Nucleus accumbens (tissue), 56 donors: ENCODE measurements at places on chromosomes 1 and 21.

GRCh38 chr1:34272152-34272551, 95.4 kb downstream of the C1orf94 start:
- no peak for DNase-seq

DNA sequence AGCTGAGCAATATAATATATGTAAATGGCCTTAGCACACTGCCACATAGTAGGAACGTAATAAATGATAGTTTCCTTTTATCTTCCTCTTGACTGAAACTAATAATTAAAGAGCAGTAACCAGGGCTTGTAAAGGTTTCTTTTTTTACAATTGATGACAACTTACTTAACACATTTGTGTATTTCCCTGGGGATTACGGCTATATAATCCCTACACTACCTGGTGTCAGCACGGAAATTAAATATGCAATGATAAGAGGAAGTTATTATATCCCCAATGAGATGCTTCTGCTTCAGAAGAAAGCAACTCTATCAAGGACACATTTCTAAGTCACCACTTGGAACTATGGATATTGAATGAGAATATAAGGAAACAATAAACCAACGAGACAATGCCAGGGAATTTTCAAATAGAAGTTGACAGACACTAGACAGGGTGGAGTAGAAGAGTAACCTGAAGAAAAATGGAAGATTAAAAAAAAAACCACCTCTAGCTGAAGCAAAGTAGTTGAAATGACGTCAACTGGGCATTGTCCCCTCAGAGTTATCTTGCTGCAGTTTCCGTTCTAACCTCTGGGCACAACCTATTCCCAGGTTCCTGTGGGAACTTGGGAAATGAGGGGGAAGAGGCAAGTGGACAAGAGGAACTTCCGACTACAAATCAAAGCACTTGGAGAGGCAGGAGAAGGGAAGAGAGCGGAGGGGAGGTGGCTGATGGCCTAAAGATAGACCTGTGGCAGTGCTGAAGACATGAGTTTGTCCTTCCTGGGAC, 66.5 kb downstream of the PLPP3 start:
- no peak for DNase-seq

DNA sequence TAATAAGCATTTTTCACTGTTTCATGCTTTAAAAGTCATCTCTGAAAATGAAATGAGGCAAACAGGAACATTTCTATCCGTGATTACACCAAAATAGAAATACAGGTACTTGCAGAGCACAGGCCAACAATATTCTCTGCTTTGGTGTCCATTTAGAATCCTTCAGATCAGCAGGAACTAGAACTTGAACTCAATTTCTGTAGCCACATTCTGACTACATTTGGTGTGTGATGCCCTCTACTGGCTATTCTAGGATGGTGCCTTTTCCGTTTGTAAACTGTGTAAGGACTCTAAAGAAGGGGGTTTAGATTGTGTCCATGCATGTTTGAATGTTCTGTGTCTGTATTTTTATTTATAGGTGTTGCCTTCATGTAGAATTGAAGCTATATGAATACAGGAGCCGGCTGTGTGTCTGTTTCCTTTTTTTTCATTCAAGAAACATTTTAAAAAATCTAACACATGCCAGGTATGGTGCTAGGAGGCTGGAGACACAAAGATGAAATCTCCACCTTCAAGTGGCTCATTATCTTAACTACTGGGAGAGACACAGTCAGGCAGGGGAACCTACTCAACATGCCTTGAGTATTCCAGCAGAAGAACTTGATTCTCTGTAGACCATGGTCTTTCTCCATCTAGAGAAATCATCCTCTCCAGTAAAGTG, 7.6 kb upstream of the ZNF326 start:
- DNase-seq = no peak

DNA sequence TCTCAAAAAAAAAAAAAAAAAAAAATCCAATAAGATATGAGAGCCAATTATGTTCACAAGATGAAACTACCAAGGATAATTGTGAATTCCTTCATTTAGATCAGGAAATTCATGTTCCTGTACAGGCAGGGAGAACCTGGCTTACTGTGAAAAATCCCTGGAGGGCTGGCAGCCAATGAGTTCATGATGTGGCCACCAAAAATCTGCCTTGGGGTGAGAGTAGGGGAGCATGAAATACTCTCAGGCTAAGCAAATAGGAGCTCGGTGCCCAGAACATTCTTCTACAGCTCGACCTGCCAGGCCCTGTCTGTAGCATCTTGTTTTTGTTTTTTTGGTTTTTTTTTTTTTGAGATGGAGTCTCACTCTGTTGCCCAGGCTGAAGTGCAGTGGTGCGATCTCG, 50.1 kb downstream of the PIK3CD start:
- DNase-seq = no peak

DNA sequence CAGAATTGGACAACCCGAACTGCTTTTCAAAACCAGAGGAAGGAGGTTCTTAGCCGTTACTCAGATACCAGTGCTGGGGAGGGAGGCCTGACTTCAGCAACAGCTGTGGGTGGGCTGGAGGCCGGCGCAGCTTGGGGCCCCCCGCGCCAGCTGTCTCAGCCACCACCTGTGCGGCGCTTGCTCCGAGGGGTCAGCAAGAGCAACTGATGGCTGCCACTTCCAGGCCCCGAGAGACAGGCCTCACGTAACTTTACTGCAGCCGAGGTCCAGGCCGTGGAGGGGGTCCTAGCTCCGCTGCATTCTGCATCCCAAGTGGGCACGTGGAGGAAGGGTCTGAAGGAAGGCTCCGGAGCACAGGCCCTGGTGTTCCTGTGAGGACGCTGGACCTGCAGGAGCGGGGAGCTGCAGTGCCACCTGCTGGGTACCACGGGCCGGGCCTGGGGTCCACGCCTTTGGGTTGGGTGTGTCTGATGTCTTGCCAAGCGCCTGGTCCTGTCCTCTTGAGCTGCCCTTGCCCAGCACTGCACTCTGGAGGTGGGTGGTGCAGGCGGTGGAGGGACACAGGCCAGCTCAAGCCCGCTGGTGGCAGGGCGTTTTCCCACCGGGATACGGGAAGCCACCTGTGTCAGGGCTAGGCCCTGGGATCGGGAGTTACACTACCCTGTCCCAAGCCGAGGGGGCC, 9.8 kb downstream of the THAP3 start:
- no peak for DNase-seq

- DNase-seq = peak; percentile 24
Measured at GRCh38 chr21:20999659-21000058, 1.4 kb downstream of the NCAM2 start.

DNA sequence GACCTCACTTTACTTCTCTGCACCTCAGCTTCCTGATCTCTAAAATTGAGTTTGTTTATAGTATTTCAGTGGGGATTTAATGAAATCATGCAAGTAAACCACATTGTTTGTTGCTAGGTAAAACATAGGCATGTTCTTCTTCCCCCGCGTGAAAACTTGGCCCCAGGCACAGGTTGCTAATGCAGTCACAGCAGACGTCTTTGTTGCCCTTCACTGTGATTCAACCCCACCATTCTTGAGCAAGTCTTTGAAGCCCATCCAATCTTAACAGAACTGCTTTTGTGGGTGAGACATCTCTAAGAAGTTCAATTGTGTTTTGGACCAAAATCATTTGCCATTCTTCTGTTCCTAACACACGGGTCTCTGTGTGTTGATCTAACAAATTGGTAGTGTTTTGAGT, 185.5 kb downstream of the ZNF281 start:
- no peak for DNase-seq

DNA sequence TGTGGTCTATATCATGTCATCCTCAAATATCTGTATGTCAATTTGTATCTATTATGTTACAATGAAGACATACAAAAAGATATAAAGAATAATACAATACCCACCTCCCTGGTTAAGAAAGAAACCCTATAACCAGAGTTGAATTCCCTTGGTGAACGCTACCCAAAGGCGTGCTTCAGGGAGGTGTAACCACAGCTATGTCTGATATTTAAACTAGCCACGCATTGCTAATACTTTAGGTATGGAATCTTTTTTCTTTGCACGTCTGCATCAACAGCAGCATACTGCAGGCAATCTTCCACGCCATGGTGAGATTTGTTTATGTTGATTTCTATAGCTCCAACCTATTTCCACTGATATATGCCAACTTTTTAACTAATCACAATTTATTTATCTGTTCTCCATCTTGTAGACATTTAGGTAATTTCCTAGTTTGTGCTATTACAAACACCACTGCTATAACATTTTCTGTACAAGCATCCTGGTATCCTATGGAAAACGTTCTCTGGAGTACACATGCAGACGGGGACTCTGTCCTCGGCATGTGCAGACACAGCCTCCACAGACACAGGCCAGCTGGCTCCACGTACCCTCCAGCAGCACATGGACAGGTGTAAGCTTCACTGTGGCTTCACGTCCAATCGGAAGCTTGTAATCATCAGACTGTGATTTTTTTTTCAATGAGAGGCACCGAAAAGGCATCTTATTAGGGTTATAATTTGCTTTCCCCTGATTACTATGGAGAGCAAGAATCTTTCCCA, 58.5 kb downstream of the HSF2BP start:
- DNase-seq = no peak

GRCh38 chr1:165828669-165829329, 1.4 kb downstream of the UCK2 start:
- peak; percentile 45 for DNase-seq

DNA sequence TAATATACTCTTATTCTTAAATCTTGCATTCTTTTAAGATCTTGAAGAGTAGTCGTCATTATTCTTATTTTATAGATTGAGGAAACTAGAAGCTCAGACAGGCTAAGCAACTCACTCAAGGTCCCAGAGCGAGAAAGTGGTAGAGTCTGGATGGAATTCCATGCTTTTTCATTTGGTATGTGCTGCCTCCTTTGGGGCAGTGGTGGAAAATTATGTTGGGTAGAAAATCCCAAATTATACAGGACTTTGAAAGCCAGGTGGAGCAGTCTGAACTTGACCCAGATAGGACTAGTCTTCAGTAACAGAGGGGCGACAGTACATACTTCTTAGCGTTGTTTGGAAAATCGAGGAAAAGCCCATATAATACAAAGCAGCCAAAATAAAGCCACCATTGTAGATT, 205.6 kb downstream of the ATG4C start:
- DNase-seq = no peak

DNA sequence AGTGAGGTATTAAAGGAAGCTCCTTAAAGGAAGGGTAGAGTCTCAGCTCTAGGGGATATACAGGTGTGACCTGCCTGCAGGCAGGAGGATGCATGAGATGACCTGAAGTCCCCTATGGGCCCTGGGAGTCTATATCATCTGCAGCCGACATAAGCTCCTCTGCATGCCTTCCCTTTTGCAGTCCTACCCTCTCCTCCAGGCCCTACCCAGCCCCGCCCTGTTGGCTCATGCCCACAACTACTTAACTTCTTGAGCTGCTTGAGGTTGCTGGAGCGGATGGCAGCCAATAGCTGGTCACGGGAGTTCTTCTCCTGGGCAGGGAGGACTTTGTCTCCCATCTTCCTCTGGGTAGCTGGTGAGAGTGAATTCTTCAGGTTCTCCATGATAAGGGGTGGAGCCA, 10.3 kb downstream of the SHISA4 start:
- DNase-seq = no peak

DNA sequence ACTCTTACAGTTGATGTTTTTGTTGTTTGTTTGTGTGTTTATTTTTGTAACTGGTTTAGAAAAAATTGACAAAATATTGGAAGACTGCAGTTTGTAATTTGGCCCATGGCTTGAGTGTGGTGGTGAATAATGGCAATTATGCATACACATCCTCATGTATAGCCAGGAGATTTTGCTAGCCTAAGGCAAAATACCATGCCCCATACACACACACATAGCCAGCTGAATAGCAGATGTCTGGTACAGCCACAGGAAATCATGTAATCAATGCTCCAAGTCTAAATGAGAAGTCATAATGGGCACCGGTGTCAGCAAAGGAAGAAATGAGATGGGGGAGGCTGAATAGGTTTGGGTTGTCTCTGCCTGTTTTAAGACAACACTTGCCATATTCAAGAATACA, 135.2 kb upstream of the COA6 start:
- no peak for DNase-seq

- no peak for DNase-seq
Measured at GRCh38 chr1:10819198-10819901, 22.9 kb upstream of the CASZ1 start.

DNA sequence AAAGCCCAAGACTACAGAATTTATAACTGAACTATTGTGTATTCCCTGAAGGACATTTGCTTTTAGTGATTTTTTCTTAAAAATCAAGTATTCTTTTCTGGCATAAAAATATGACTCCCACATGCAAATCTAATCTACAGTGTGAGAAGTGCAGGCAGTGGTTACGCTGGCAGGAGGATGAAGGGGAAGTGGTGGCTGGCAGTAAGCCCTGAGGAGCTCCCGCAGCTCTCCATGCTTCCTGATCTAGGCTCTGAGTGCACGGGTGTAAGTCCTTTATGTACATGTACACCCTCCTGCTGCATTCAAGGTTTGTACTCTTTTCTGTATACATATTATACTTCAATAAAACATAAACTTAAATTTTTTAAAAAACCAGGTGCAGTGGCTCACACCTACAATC, 67.5 kb upstream of the PRDX6 start:
- no peak for DNase-seq

- DNase-seq = no peak
Measured at GRCh38 chr1:5995871-5996630, 3.8 kb upstream of the NPHP4 start.

DNA sequence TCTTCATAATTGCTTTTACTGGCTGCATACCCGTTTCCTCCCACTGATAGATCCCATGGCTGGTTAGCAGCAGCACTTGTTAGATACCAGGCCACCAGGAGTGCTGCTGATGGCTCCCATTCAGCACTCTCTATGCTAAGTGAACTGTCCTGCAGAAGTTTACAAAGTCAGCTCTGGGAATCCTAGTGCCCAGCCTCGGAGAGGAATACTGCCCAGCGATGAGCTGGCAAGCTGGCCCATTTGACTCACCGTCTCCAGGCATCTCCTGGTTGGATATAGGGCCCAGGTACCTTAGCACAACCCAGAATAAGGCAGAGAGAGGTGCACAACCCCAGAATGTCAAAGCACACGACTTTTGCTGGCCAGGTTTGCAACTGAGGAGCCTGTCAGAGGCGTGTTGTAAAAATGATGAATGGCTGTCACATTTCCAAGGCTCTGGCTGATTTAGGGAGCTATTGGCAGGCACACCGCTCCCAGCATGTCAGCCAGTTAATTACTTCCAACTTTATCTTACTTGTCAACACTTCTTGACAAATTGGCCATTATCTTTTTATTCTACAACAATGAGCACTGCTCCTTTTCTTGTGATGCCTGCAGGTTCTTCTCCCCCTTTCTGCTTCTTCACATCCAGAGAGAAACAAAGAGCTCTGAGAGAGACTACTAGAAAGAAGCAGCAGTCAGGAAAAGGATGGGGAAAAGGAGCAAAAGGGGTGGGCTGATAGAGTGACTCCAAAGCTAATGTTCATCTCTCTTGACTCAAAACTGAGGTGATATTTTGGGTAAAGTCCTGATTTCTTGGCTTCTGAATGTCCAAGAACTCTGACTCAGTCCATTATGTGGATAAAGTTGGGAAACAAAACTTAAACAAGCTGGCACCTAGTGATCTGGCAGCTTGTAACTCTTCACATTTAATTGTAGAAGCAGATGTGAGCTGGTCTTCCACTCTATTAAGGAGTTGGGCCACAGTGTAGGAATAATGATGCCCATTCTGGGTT, 10.8 kb upstream of the ANGPTL7 start:
- DNase-seq = no peak
